ENCODE measurements at places on chromosomes 12 and 14. TPM values are rescaled to one million over a fixed set of nuclear protein-coding genes. Genes with fewer than 3 reads are reported as not detected.

AGAP2 gene
- total RNA-seq, result 29.7 TPM

OTX2 gene
- total RNA-seq, result not detected

PIP4K2C gene
- total RNA-seq, result 24.4 TPM

SIX6 gene
- not detected for total RNA-seq

DPY19L2 gene
- 8.7 TPM for total RNA-seq

TMEM233 gene
- not detected for total RNA-seq

POTEM gene
- not detected for total RNA-seq

Data from activated CD8-positive, alpha-beta memory T cell treated with anti-CD3 and anti-CD28 coated beads for 36 hours (primary cell).